Activated CD8-positive, alpha-beta memory T cell treated with anti-CD3 and anti-CD28 coated beads, Interleukin-2, amount 50 U/mL, for 4 hours (primary cell): ENCODE measurements at places on chromosomes 6 and 20.

- DNase-seq = no peak
Observed at GRCh38 chr20:20466341-20466879, 98.5 kb downstream of the INSM1 start.

GRCh38 chr6:154341871-154342270 is 14.7 kb downstream of the IPCEF1 start:
- DNase-seq = no peak

- no peak for DNase-seq
Observed at GRCh38 chr20:56809668-56810067, 180.6 kb downstream of the TFAP2C start.

GRCh38 chr6:167426651-167427050 is 101.8 kb downstream of the TTLL2 start:
- DNase-seq = no peak

GRCh38 chr6:137320271-137320670 is 101.1 kb upstream of the IFNGR1 start:
- DNase-seq = no peak

GRCh38 chr6:147563472-147563871 is 55.0 kb downstream of the SAMD5 start:
- DNase-seq = no peak

DNA sequence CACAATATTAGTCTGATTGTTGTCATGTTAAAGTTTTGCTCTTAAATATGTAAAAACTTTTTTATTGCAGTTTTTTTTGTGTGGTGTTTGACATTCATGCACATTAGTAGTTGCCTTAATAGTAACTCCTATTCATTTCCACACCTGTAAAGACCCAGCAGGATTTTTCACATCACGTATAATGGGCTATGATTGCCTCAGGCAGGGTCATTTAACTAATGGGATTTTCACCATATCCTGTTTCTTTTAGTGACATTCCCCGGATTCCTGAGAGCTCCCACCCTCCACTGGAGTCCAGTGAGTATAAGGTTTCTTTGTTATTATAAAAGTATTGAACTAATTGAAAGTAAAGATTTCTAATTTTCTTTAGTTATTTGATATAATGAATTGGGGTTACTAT is 359.2 kb downstream of the RIMS1 start:
- no peak for DNase-seq

GRCh38 chr6:109255946-109256640 is 126.2 kb downstream of the CD164 start:
- no peak for DNase-seq

DNA sequence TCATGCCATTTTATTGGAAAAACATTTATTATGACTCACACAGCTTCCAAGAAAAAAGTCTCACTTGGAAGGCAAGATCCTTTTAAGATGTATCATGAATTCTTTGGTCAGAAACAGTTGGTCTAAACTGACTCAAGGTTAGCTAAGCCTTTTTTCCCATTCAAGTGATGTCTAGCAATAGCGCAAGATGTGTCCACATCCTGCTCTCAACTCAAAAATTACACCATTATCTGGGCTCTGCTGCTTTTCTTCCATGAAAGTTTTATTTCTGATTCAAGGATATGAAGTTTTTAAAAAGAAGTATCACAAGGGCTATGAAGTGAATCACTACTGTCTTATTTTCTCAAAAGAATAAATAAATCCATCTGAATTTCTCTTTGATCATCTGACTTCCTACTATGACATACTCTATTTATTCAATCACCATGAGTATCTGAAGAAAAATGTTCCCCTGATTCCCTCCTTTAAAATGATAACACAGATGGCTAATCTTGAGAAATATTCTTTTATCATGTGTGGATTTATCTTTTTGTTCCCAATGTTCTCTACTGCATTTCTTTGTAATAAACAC is 139.2 kb downstream of the AHI1 start:
- DNase-seq = no peak

DNA sequence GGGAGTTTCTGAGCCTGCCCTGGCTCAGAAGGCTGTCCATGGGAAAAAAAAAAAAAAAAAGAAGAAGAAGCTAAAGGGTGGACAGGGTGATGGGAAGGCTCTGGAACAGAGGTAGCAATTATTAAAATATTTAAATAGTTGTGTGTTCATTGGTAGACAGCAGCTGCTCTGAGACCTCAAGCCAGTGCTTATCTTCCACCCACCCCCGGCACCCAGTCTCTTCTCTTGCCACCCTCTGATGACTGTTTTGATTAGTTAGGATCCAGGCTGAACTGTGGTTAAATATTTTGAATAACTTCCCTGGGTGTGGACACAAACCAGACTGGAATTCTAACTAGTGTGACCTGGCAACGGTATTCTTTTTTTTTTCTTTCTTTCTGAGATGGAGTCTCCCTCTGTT is 16.9 kb upstream of the SRSF3 start:
- DNase-seq = no peak

DNA sequence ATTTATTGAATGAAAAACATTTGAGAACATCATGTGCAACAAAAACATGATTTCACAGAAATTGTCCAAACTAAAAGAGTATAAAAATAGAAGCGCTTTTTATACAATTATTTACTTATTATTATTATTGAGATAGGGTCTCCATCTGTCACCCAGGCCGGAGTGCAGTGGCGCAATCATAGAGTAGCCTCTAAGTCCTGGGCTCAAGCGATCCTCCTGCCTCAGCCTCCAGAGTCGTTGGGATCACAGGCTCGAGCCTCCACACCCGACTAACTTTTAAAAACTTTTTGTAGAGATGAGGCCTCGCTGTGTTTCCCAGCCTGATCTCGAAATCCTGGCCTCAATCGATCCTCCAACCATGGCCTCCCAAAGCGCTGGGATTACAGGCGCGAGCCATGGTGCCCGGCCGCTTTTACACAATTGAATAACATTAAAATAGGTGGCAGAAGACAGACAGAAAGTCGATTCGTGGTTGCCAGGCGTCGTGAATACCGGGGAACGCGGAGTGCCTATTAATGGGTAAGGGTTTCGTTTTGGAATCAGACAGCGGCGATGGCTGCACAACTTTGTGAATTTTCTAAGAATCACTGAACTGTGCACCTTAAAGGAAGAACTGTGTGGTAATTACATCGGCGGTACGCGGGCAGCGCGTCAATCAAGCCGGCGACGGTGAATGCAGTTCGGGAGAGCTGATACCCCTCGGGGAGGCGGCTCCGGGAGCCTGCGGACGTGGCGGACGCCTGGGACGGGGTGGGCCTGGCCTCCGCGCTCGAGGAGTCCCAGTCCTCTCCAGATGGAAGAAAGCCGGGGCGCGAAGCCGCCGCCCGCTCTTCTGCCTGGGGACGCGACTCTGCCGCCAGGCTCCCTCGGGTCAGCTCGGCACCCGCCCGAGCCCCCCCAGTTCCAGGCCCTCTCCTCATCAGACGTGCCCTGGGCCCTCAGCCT is 807 bp downstream of the TBC1D20 start:
- DNase-seq = peak; percentile 50

DNA sequence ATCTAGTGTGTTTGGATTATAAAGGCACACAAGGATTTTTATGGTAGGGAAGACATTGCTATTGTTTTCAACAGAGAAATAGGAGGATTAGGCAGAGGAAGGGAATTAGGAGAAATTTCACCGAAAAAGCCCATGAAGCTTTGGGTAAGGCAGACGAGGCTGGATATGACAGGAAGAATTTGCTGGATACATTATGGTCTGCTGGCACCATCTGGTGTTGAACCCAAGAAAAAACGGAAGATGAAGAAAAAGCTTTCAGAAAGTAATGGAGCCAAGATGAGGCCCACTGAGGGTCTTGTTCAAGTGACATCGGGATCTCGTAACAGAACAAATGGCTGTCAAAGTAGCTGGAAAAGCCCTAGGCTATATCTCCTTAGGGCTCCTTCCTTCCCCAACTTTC is 56.5 kb downstream of the OR2J2 start:
- no peak for DNase-seq

DNA sequence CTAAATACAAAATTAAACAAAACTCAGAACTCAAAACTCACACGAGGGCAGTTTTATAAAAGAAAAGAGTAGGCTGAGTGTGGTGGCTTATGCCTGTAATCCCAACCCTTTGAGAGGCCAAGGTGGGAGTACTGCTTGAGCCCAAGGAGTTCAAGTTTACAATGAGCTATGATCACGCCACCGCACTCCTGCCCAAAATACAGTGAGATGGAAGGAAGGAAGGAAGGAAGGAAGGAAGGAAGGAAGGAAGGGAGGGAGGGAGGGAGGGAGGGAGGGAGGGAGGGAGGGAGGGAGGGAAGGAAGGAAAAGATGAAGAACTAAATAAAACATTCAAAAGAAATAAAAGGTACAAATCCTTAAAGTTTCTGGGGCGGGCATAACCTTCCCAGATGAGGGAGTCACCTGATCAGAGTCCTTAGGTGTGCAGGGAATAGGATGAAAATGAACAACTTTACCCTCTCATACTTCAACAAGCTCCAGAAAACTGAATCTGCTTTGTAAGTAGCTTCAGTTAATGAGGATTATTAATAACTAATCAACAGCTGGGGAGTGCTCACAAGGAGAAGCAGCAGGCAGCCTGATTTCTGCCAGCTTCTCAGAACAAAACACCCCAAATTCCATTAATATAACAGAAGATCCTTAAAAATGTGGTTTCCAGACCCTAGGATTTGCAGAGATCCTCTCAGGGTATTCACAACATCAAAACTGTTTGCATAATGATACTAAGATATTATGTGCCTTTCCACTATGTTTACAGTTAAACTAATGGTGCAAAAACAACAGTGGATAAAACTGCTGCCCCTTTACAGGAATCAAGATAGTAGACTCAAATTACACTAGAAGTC is 21.8 kb downstream of the LMBRD1 start:
- DNase-seq = no peak

- DNase-seq = no peak
Observed at GRCh38 chr20:59576216-59576953, 28.0 kb upstream of the PHACTR3 start.

- DNase-seq = no peak
Observed at GRCh38 chr20:12111431-12112088, 193.9 kb downstream of the BTBD3 start.

GRCh38 chr20:19269737-19270340 is 57.4 kb downstream of the SLC24A3 start:
- DNase-seq = no peak

GRCh38 chr20:33897313-33897912 is 86.3 kb downstream of the CHMP4B start:
- DNase-seq = no peak

- no peak for DNase-seq
Observed at GRCh38 chr6:156806155-156806554, 29.0 kb downstream of the ARID1B start.
